ENCODE measurements at places on chromosomes 16 and 17.

DNA sequence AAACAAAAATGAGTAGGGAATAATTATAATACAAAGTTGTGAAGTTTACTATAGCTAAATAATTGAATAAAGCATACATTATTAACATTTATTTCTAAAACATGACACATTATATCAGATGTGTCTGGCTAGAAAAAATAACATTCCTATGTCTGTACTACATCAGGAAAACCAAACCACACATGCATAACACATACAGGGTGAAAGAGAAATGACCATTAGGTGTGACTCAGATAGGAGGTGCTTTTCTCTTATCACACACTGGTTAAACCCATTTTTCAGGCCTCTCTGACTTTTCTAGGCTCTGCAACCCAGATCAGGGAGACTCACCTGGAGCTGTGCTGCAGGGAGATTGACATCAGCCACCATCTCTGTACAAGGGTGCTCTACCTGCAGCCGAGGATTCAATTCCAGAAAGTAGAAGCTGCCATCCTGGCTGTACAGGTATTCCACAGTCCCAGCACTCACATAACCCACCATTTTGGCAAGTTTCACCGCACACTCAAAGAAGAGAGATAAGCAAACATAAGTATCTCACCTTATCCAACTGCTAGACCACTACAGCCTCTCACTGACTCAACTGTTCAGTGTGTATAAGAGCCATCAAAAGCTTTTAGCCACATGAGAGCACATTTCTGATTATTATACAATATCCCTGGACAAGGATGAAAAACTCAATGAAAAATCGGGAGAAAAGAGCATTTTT lies 116.6 kb upstream of the C17orf78 start:
- no peak for DNase-seq

GRCh38 chr16:77402118-77402517 lies 32.7 kb downstream of the ADAMTS18 start:
- no peak for DNase-seq

DNA sequence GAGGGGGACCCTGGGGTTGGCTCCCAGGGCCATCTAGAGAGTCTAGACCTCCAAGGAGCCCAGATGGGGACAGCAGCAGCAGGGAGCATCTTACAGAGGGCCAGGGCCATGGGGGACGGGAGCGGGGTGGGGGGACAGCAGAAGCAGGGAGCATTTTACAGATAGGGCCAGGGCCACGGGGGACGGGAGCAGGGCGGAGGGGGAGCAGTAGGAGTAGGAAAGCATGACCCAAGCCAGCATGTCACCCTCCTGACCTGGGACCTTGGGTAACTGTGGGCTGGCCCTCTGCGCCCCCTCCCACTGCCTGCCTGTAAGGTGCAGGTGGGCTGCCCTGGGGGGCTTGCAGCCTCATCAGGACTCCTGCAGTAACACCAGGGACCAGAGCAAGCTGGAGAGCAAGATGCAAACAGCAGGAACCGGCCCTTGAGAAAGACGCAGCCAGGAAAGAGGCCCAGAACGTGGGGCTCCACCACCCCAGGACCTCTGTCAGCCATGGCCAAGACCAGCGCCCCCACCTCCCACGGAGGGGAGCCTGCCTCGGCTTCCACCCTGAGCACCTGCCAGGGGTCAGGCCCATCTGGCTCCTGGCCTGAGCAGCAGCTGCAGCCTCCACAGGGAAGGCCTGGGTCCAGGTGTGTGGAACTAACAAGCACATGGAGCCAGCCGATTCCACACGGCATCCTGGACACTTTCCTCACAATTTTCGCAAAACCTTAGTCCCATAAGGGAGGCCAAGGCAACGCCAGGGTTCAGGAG lies 2.4 kb downstream of the ZNF598 start:
- DNase-seq = no peak

GRCh38 chr17:41184480-41184961 lies at the start of gene KRTAP4-1:
TSS of gene KRTAP4-1 (minus strand) at chr17:41184911. CDS start at chr17:41184854, 57 bp downstream.
- DNase-seq = no peak

DNA sequence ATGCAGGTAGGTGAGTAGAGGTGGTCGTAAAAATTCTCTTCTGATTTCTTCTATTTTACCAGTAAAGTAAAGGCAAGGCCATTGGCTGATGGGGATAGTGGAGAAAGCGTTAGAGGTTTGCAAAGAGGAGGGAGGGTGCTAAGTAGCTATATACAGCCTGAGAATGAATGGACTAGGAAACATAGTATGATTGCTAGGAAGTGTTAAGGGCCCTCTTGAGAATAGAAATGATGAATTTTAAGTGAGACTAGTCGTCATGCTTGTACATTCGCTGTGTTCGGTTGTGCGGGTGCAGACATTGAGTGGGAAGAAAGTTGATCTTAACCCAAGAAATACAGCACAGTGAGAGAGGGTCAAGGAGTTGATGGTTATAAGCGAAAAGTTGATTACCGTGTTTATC lies 7.2 kb upstream of the HS3ST2 start:
- no peak for DNase-seq

DNA sequence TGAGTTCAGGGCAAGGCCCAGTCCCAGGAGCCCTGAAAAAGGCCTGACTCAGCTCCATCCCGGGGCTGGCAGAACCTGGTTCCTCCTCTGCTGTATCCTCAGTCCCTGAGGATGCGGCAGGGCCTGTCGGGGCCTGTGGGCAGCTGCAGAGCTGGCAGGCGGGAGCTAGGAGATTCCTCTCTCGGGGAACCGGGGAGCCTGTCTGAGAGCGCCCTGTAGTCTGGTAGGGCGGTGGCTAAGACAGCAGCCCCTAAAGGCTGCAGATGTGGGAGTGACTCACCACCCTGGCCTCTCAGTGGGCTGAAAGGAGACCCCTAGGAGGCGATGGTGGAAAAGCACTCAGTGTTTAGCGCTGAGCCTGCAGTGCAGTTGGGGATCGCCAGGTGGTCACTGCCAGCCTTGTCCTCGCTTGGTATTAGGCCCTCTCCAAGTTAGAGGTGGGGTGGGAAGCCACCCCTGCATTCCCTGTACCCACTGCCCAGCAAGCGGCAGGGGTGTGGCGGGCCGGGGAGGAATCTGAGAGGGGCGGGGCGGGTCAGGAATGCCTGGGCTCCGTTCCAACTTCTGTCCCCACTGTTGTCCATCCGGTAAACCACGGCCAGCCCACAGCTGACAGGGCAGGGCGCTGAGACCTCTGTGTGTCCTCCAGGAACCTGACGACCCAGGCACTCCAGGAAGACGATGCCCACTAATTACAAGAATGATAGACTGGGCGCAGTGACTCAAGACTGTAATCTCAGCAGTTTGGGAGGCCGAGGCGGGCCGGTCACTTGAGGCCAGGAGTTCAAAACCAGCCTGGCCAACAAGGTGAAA lies 29.5 kb upstream of the CDH1 start:
- DNase-seq = peak; percentile 36

DNA sequence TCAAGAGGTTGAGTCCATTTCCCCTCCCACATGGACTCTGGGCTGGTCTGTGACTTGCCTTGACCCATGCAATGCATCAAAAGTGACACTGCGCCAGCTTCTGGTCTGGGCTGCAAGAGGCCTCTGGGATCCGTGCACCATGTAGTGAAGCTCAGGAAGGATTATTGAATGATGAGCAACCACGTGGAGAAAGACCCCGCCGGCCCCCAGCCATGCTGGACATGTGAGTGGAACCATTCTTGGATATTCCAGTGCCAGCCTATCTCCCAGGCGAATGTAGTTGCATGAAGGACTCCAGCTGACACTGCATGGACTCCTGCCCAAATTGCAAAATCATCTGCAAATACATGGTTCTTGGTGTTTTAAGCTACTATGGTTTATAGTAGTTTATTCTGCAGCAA lies 7.6 kb upstream of the ALOX15B start:
- DNase-seq = no peak

DNA sequence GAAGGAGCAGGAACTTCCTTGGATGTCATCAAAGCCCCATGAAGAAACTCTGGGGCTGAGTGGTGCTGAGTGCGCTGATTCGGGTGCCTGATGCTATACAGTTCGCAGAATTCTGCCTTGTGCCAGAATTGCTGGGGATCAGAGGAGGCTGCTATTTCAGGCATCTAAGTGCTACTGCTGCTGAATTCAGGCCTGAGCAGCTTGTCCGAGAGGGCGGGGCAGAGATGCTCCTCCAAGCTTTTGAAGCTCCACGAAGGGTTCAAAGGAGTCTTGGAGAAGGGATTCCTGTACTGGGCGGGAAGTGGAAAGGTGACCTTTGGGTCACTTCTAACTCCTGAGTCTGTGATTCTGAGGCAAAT lies 227.8 kb downstream of the CCDC182 start:
- DNase-seq = no peak

- no peak for DNase-seq
These were observed 1.4 kb downstream of the JMJD8 start for GRCh38 chr16:682493-683395.

DNA sequence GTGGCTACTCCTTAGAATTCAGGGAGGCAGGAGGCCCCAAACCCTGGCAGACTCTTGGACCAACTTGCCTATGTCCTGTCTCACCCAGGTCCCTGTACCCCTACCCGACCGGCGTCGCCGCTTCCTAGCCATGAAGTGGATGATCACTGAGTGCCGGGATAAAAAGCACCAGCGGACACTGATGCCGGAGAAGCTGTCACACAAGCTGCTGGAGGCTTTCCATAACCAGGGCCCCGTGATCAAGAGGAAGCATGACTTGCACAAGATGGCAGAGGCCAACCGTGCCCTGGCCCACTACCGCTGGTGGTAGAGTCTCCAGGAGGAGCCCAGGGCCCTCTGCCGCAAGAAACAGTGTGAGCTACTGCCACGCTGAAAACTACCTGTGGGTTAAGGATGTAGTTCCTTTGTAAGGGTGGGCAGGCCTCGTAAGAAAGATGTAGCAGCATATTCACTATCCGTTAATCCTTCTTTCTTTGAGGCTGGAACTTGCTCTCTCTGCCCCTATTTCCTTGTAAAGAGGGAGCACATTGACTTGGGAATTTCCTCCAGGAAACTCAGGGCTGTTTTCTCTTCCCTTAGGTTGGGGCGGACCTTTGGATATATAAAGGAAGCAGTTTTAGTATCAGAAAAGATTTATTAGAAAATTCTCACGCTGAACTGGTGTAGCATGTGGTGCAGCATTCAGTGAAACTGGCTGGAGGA lies 4.1 kb downstream of the MRPS7 start:
- DNase-seq = no peak

DNA sequence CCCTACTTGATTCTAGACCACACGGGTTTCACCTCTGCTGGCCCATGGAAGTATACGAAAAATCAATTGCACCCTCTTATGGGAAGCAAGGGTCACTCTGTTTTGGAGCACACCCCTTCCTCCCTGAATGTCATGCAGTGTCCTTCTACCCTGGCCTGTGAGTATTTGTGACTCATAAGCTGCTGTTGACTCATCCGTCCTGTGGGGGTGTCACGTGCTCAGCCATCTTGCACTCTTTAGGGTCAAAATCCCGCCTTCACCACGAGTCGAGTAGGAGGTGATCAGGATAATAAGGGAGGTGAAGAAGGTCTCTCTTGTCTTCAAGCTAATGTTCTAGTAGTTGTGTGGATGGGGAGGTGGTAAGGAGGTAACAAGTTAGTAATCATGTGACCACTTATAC lies 341.0 kb upstream of the EEF2KMT start:
- DNase-seq = no peak

- DNase-seq = no peak
These were observed 6.2 kb downstream of the PHOSPHO1 start for GRCh38 chr17:49224198-49224996.

DNA sequence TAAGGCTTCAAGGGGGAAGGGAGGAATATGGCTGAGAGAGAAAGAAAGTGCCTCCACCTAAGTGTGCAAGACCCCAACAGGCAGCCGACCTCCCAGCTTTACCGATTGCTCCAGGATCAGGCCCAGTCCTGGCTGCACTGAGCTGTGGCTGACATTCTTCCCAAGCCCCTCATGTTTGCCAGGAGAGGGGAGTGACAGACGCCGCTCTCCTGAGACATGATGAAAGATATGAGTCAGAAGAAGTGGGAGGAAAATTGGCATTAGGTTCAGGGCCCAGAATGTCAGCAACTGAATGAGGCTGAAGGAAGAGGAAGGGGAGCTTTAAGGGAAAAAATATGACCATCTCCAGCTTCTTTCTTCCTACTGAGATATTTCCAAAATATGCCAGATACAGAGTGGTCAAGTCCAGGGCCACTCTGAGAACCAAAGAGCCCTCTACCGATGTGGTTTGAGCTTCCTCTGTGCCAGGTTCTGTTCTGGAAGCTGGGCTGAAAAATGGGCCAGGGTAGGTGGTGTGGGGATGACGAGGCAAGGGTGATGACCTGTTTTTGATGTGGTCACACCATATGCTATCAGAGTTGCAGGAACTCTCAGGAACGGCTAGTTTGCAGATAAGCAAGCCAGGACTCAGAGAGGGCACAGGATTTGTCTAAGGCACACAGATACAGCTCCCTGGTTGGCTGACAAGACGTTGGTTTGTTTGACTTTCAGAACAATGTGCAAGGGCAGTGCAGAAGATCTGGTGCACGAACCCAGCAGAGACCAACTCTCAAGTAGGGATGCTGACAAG lies 176.7 kb downstream of the SOX9 start:
- DNase-seq = no peak

GRCh38 chr16:25693631-25694030 lies 1.9 kb downstream of the HS3ST4 start:
- no peak for DNase-seq

GRCh38 chr17:8647956-8648355 lies 17.4 kb upstream of the MYH10 start:
- DNase-seq = no peak

DNA sequence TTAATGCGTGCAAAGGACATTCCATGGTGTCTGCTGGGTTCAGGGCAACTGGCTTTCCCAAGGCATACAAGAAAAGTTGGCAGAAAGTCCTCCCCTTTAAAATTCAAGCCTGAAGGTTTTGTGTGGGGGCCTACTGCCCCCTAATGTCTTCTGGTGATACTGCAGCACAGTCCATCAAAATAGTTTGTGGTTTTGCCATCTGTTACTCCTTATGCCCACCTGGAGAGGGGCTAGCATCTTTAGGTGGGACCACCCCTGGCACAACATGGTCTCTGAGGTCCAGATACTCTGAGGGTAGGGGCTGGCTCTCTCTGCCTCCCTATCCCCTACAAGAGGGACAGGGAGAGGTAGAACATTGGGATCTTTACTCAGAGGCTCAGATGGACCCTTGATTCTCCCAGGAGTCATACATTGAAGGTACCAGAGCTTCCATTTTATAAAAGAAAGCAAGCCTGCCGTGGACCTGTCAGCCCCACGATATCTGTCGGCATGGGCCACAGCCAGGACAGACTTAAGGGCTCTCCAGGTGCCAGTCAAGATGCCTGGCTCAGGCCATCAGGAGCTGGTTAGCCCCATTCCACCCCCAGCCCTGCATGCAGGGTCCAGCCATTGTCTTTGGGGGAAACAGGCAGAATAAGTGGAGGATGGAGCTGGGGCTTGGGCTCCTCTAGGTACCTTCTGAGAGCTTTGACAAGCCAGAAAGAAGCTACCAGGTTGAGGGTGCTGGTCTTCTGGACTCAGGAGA lies 6.3 kb downstream of the ESRP2 start:
- DNase-seq = no peak

DNA sequence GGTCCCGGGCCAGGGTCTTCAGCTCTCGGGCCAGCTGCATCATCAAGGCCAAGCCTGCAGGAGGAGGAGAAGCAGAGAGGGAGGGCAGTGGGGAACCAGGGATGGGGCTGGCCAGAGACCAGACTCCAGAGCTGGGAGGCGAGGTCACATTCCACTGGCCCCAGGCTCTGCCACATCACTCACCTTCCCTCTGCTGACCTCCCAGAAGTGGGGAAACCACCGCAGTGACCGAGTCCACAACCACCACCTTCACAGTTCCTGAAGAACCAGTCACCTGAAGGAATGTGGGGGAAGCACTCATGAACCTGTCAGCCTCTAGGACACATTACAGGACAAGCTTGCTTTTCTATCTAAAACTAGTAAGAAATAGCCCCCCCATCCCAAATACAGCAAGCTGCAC lies 16.4 kb downstream of the RAD51D start:
- DNase-seq = no peak

GRCh38 chr17:79831265-79832217 lies 7.7 kb downstream of the CBX4 start:
- DNase-seq = no peak

Measured in smooth muscle cell of the brain vasculature (primary cell).